Peyer's patch (tissue), 4 donors: ENCODE measurements at places on chromosomes 5 and 9.

- no peak for DNase-seq
- H3K36me3 ChIP-seq = no peaks in the 10 kb centered on the region
- no peaks in the 10 kb centered on the region for H3K27me3 ChIP-seq
- H3K27ac ChIP-seq = no peak overlapping the region
- no peaks in the 10 kb centered on the region for H3K4me1 ChIP-seq
Measured at GRCh38 chr9:78507037-78507436, 210.1 kb downstream of the PSAT1 start.

GRCh38 chr5:151662805-151663204 lies 23.9 kb downstream of the SPARC start:
- H3K27me3 ChIP-seq = no peaks in the 10 kb centered on the region
- no peaks in the 10 kb centered on the region for H3K4me1 ChIP-seq
- no peak overlapping the region for H3K27ac ChIP-seq
- H3K36me3 ChIP-seq = peaks cover 22% of the 10 kb centered on the region

DNA sequence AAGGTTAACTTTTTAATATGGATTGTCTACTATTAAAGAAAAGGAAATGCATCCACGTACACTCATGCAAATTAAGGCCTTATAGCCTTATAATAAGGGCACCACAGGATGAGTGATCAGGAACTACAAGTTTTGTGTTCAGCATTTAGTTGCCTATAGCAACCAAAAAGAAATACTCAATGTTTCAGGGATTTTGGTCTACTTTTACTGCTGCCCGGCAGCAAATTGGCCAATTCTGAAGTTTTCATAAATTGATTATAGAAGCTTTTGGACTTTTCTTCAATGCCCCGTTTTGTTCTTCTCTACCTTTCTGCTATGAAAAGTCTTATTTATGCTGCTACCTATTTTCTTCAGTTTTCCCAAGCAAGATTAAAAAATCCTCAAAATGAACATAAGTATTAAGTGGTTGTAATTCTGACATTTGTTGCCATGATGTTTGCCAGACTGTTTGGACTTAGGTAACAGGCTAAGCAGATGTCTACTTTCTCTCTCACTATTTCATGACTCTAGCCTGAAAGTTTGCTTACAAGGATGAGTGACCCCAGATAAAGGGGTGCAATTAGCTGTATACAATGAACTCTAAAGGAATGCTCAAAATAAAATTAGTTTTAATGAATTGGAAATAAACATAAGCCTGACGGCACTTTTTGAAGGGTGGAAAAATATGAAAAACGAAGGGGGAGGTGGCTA lies 391.5 kb upstream of the DAB2 start:
- H3K27me3 ChIP-seq = no peaks in the 10 kb centered on the region
- no peaks in the 10 kb centered on the region for H3K36me3 ChIP-seq
- H3K4me1 ChIP-seq = no peaks in the 10 kb centered on the region

- peak overlapping the region; percentile 1 for H3K27ac ChIP-seq
- H3K27me3 ChIP-seq = no peaks in the 10 kb centered on the region
- no peak for DNase-seq
- H3K36me3 ChIP-seq = no peaks in the 10 kb centered on the region
- no peak overlapping the region for H3K4me3 ChIP-seq
- peaks cover 19% of the 10 kb centered on the region for H3K4me1 ChIP-seq
Measured at GRCh38 chr5:140038373-140038957, 4.6 kb downstream of the NRG2 start.
